Aorta (tissue), 5 donors: ENCODE measurements at places on chromosomes 6 and 20. TPM values are rescaled to one million over a fixed set of nuclear protein-coding genes. Genes with fewer than 3 reads are reported as not detected.

GRCh38 chr6:52249078-52249477 is 4.8 kb upstream of the IL17F start:
- no peak for DNase-seq

GRCh38 chr6:1815827-1816452 is 206.2 kb downstream of the FOXC1 start:
- no peak for DNase-seq

GRCh38 chr6:138307352-138307751 is 70.4 kb upstream of the SMIM28 start:
- no peak for DNase-seq

GRCh38 chr6:118710616-118711015 is 59.2 kb upstream of the CEP85L start:
- DNase-seq: no peak

DNA sequence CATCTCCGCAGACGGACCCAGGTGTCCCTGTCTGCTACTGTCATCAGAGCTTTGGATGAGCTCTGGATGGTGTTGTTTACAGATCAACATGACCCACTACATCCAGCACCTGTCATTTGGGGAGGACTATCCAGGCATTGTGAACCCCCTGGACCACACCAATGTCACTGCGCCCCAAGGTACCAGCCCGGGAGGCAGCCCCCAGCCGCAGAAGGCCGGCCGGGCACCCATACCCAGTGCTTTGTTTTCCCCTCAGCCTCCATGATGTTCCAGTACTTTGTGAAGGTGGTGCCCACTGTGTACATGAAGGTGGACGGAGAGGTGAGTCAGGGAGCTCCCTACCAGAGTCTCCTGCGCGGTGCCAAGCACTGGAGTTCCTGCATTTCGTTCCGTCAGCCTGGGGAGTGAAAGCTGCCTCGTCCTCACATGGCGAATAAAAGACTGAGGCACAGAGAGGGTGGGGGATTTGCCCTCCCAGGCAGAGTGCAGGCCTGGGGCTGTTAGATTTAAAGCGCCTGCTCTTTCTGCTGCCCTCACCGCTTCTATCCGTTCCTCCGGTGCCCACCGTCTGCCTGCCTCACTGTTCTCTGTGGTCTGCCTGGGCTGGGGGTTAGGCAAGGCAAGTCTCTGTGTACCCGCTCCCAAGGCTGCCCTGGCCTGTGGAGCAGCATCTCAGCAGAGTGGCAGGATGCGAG is 14.2 kb downstream of the ERGIC3 start:
- peak; percentile 65 for DNase-seq

- no peak for DNase-seq
Measured at GRCh38 chr6:143774347-143774746, 68.8 kb upstream of the LTV1 start.

DNA sequence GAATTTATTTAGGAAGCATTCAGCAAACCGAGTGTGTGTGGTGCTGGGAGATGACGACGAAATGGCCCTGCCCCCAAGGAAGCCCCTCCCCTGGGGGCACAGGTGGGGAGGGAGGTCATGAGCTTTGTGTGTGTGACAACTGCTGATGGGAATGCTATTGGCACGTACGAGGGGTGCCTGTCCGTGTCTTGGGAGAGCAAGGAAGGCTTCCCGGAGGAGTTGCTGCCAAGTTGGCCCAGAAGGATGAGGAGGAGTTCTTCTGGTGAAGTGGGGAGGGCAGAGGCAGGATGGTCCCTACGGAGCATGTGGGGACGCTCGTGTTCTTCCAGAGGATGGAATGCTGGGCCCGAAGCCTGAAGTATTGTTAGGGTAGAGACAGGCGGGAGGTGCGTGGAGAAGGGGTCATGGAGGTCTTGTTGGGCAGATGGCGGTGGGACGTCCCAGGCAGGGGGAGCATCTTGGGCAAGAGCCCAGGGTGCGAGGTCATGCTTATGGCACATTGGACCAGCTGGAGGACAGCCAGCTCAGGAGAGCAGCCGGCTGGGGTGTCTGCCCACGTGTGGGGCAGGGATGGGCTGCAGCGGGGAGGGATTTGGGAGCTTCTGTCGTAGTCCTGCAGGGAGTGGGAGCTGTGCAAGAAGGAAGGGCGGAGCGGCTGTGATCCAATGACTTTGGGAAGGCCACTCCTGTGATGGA is 46.1 kb downstream of the SYNJ2 start:
- peak; percentile 78 for DNase-seq

GRCh38 chr6:168934660-168935627 is 318.7 kb downstream of the THBS2 start:
- no peak for DNase-seq

DNA sequence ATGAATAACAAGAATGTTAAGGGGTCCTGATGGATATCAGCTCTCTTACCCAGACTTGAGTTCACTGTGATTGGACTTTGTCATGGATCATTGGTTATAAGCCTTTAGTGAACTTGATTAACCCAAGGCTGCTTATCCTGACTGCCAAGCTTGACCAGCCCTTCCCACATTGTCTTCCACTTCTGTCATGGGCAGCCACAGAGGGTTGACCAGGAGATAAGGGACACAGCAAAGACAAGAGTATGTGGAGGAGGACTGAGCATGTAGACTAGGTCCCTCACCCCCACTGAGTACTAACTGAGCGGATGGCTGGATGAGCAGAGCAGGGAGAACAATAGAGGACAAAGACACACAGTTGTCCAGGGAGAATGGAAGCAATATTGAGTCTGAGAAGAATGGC is 52.5 kb downstream of the FAXC start:
- DNase-seq: no peak

DNA sequence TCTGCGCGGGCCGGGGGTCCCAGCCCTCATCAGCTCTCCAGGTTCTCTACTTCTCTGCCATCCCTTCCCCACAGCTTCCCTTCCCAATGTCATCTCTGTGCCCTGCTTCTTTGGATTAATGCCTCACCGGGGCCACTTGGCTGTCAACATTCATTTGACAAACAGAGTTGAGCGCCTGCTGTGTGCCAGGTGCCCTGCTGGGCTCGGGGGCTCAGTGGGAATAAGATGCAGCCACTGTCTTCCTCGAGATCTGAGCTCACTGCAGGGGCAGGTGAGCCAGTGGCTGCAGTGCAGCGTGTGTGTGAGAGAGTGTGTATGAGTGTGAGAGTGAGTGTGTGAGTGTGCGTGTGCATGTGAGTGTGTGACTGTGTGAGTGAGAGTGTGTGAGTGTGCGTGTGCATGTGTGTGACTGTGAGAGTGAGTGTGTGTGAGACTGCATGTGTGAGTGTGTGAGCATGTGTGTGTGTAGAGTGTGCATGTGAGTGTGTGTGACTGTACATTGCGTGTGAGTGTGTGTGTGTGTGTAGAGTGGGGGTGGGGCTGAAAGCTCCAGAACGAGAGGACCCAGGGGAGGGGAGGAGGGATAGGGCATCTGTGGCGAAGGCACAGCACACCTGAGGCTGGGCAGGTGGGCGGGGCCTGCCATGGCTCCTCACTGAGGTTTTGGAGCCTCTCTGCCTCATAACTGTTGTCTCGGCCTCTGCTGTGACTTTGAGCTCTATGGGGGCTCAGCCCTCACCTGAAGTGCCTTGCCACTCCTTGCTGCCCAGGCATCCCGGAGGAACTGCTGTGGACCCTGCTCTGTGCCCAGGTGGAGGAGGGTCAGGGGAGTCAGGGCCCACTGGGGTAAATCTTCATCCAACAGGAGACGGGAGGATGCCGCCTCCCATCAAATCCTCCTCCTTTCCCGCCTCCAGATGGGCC is 36.5 kb upstream of the PHACTR3 start:
- no peak for DNase-seq

GRCh38 chr6:106247733-106248132 is 77.8 kb downstream of the ATG5 start:
- DNase-seq: no peak

DNA sequence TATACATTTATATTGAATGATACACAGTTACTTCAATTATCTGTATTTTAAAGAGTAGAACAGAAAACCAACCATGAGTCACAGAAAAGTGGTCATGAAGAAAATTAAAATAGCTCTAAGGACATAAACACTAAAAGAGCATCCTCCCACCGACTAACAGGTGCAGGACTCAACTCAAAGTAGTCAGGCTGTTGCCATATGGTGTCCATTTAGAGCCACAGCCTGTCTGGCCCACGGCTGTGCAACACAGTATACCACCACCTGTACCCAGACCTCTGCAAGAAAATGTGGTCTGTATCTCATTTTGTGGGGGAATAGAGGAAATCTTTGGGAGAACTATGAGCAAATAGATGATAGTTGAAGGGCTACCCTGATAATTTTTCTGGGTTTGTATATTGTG is 449.8 kb upstream of the RNF217 start:
- DNase-seq: no peak

GRCh38 chr6:87242311-87242710 is 80.1 kb upstream of the SMIM8 start:
- DNase-seq: no peak

DNA sequence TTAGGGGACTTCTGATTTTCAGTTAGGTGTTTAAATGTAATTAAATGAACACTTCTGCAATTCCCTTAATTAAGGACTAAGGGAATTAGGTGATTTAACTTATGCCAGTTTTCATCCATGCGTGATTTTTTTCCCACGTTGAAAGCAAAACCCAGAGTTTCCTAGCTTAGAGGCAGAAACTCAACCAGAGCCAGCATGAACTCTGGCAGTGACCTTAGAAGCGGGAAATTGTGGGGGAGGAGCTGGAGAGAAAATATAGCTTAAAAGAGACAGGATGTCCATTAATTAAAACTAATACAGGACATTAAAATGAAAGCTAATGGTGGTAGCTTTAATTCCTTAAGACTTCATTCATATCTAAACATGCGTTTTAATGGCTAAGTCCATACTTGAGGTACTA is 41.6 kb downstream of the IYD start:
- DNase-seq: no peak

- DNase-seq: no peak
Measured at GRCh38 chr6:169956580-169956979, 205.2 kb downstream of the ERMARD start.

- peak; percentile 87 for DNase-seq
Measured at GRCh38 chr20:41524980-41525613, 93.1 kb downstream of the CHD6 start.

DNA sequence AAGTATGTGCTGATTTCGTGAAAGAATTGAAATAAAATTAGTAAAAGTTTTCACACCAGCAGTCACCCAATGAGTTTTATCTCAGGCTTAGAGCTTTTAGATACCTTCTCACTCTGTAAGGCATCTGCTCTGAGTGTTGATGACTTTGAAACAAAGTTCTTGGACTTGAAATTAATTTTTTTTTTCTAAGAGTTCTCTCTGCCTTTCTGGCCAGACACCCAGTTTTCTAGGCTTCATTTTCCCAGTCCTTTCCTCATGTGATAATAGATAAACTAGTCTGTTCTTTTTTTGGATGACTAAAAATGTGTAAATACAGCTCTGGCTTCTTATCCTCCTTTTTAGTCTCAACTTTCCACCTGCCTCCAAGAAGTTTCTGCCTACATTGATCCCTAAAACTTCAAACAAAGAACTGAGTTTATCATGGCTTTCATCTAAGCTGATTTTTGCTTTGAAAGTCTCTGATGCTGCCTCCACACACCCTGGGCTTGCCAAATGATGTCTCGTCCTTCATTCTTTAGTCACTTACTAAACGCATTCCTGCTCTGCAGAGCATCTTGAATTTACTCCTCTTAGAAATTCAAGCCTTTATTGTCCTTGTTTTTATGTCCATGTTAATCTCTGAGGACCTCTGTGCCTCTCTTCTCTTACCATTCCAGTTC is 32.7 kb downstream of the SLX4IP start:
- DNase-seq: no peak

DNA sequence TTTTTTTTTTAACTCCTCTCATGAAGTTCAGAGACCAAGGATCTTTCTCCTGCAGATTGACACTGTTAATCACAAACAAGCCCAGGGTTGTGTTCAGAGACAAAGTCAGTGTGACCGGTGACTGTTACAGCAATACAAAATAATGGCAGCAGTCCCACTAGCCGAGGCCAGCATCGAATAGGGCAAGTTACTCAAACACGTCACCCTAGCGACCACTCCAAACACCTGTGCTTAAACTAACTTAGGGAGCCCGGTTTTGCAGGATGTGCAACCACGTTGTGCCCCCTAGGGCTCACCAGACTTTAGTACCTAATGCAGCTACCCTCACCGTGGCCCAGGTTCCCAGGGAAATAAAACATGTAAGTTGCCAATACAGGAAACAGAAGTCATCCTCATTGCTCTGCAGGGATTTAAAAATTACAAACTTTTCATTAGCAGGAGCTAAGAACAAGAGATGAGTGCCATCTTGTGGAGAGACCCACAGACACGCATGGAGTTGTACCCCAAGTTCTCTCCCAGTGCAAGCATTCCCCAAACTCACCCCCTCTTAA is 38.1 kb downstream of the FAM50B start:
- DNase-seq: no peak

Gene SLC26A8
- total RNA-seq: 0.33 TPM

Gene ARMH2
- not detected for total RNA-seq

Gene ZC2HC1B
- total RNA-seq: not detected

Gene IRF4
- 1.6 TPM for total RNA-seq

Gene CALHM6
- total RNA-seq: 1.8 TPM

Gene CEP57L1
- 21.9 TPM for total RNA-seq

Gene PKIG
- total RNA-seq: 85.0 TPM
